ENCODE measurements at places on chromosomes 4 and X.

DNA sequence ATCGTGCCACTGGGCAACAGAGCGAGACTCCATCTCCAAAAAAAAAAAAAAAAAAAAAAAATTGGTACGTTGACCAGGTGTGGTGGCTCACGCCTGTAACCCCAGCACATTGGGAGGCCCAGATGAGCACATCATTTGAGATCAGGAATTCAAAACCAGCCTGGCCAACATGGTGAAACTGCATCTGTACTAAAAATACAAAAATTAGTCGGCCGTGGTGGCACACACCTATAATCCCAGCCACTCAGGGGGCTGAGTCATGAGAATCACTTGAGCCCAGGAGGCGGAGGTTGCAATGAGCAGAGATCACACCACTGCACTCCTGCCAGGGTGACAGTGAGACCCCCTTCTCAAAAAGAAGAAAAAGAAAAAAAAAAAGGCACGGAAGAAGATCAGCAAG, 24.5 kb downstream of the RBMX start:
- no peak for DNase-seq

DNA sequence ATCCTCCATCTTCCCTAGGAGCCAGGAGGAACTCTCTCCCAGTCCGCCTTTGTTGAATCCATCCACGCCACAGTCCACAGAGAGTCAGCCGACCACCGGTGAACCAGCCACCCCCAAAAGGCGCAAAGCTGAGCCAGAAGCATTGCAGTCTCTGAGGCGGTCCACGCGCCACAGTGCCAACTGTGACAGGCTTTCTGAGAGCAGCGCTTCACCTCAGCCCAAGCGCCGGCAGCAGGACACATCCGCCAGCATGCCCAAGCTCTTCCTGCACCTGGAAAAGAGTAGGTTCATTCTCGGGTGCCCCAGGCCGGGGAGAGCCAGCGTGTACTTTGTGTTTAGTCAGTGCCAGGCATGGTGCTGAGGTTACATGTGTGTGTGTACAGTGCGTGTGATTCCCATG, 7.4 kb downstream of the MSL3 start:
- DNase-seq, result no peak

DNA sequence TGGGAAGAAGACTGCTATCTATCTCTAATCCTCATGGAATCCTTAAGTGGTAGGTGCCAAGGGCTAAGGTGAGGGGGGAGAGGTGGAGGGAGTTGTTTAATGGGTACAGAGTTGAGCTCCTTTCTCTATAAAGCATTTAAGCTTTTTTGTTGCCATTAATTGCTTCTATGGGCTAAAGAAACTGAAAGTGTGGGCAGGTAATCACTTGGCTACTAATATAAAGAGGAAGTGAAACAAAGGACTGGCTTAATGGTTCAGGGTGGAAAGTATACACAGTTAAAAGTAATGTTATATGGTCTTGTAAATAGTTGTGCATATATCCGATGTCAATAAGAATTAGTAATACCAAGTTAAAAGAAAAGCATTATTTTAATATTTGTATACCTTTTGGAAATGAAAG, 83.9 kb downstream of the POLA1 start:
- DNase-seq, result no peak

DNA sequence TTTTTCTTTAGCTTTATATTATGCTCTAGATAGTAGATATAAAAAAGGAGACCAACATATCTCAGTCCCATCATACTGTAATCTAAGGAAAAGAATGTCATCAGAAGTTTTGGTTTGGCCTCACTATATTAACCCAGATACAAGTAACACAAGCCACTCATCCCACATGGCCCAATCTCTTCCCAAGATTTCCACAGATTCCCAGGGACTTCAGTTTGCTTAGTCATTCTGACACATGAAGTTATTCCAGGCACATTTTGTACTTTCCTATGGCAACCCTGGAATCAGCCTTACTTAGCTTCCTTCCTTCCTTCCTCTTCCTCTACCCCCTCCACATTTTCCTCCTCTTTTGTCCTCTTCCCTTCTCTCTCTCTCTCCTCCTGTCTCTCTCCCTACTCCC, 21.7 kb upstream of the DCLK2 start:
- DNase-seq, result no peak

DNA sequence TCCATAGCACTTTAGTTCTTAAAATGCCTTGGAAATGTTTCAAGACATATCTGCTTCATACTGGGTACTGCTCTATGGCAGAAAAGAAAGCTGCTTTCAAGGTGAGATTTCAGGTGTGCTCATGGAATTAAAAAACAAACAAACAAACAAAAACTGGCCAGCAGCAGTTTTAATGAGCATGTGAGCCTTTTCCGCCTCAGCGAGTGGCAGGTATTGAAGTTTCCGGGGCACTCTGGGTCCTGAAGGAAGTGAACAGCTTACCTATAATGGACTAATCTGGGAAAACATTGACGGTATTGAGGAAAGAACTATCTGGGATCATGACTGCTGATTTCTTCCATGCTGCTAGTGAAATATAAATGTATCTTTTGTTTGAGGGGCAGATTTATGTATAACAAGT, 194.6 kb downstream of the MAML3 start:
- no peak for DNase-seq

- DNase-seq, result peak; percentile 17
These were observed at the start of gene SH3TC1 for GRCh38 chr4:8198906-8199593. Gene SH3TC1 (plus strand): TSS chr4:8199290. CDS start chr4:8205195, 5,905 bp downstream.

GRCh38 chr4:123649645-123650391, 253.2 kb downstream of the SPRY1 start:
- peak; percentile 87 for DNase-seq

DNA sequence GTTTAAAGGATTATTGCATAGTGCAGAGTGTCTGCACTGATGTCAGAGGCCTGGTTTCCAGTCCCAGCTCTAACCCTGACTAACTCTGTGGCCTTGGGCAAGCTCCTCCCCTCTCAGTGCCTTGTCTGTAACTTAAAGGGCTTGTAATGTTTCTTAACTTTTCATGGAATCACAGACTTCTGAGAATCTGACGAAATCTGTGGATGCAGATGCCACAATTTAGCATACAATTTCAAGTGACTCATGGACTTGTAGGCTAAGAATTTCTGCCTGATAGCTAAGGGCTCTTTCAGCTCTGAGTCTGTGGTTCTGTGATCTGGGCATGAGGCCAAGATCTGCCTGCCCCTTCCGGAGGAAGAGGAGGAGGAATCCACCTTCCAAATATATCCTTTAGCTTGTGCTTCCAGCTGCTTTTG, 236.9 kb downstream of the AR start:
- DNase-seq, result peak; percentile 21

DNA sequence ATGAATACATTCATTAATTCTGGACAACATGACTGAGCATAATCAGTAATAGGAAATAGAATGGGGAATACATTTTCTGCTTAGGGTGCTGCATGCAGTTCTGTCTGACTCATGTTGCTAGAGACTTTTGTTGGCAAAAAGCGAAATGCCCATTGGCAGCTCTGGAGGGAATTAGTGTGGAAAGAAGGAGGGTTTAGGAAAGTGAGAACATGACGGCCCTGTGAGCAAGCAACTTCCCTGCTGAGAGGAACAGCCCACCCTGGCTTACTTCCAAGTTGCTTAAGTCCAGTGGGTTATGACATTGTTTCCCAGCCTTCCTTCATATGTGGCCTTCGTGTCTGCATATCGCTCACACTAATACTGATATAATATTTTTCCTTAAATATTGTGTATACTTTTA, 13.8 kb downstream of the MAD2L1 start:
- no peak for DNase-seq
